ENCODE measurements at places on chromosomes 1 and 21.

GRCh38 chr1:43309405-43310025 is 8.7 kb downstream of the TIE1 start:
- DNase-seq: no peak

GRCh38 chr21:46048926-46049889 is 48.7 kb upstream of the COL6A2 start:
- DNase-seq: no peak

DNA sequence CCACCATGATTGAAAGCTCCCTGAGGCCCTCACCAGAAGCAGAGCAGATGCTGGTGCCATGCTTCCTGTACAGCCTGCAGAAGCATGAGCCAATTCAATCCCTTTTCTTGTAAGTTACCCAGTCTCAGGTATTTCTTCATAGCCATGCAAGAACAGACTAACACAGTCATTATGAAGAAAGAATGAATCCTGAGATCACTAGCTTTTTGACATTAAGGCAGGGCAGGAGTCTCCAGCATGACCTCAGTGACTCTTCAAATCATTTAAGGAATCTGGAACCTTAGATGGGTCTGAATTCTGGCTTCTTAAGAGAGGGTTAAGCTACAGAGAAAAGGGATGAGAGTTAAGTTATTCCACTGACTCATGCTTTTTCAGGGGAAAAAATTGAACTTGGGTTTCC is 79.0 kb downstream of the PTPN14 start:
- no peak for DNase-seq

DNA sequence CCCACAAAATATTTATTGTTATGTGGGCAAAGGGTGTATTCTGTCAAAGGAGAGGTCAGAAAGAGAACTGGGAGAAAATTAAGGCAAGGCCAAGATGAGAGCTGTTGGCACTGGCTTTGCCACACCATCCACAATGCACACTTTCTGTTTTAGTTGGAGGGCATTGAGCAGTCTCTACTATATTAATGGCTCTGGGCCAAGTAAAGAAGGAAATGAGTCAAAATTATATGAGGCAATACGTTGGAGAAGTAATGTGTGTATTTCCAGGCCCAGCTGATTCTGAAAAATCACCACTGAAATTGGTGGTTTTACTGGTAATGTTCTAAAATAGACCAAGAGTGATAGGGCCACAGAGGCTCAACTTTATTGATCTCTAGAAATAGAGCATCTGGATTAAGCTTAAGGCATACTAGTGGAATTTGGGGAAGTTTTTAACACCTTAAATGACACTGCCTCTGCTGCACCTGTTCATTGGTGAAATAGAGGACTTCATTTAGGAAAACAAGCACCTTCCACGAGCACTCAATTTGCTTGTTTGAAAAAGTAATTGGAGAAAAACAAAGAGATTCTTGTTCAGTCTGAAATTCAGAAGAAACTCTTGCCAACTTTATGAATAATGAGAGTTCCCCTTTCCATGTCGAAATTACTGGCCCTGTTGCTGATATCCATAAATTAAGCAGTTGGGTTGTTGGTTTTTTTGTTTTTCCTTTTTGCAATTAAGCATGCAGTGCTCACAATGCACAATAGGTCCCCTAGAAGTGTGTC is 424.9 kb downstream of the ADGRL2 start:
- DNase-seq: peak; percentile 88

GRCh38 chr1:158203693-158204457 is 23.2 kb downstream of the CD1D start:
- DNase-seq: peak; percentile 81

DNA sequence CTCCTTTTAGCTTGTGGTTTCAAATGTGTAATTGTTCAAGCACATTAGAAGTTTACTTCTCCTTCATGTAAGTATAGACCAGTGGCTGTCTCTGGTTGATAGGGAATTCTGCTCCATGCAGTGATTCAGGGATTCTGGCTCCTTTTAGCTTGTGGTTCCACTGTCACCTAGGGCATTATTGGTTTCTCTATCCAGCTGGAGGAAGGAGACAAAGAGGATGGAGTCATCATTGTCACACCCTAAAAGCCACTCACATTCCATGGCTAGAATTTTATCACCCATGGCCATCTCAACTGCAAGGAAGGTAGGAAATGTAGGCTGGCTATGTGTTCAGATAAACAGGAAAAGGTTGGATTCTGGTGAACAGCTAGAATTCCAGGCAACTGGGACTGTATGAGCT is 131.2 kb downstream of the URB2 start:
- DNase-seq: no peak

GRCh38 chr1:234342774-234343173 is 30.5 kb upstream of the COA6 start:
- no peak for DNase-seq

DNA sequence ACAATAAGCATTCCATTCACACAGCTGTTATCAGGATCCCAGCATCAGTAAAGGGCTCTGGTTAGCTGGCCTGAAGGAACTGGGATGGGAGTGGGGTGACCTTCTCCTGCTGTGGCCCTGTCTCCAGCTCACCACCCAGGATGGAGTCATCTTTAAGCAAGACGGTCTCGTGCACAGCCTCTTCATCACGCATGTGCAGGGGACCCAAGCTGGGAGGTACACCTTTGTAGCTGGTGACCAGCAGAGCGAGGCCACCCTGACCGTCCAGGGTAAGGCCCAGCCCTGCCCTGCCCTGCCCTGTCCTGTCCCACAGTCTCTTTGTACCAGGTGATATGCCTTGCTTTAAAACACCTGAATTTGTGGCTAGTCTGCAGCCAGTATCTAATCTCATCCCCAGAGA is 24.3 kb downstream of the IGFN1 start:
- DNase-seq: no peak

GRCh38 chr1:11013160-11013531 is 692 bp downstream of the TARDBP start:
- no peak for DNase-seq

GRCh38 chr1:165942062-165942461 is 114.6 kb downstream of the UCK2 start:
- no peak for DNase-seq

DNA sequence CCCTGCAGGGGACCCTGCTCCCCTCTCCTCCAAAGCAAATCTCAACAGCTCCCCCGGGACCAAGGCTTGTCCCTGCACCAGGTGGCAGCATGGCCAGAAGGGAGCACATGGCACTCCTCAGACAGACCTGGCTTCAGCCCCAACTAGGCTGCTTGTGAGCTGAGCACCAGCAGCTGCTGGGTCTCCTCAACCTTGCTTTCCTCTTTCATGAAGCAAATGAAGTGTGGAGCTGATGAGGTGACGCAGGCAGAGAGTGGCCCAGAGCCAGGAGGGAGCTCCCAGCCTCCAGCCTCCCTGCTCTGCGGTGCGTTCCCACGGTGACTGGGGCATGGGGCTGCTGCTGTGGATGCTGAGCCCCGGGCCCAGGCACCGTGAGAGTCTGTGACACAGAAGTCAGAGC is 34.0 kb downstream of the MEGF6 start:
- no peak for DNase-seq

DNA sequence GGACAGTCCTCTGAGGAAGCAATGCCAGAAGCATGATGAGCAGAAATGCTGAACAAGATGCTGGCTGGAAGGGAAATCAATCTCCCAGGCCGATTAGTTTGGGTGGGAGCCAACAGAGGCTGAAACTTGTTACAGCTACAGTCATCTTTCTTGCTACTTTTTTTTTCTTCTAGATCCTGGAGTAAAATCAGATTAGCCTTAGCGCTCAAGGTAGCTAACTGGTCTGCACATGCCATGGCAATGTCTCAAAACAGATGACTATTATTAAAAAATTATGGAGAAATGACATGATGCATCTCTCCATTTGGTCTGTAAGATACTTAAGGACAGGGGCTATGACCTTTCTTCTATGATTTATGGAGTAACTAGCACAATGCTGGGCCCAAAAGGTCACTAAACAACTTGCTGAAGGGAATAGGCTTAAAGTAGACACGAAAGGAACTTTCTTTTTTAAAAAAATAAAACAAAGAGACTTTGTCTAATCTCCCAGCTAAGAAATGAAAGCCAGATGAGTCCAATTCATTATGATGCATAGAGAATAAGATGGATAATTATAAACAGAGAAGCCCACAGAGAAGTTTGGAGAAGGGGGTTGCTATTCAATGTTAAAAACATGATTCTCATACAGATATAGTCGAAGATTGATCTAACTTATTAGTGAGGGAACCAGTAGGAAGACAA is 42.5 kb downstream of the UTP25 start:
- DNase-seq: no peak

GRCh38 chr21:30582870-30583269 is 7.3 kb downstream of the KRTAP22-2 start:
- no peak for DNase-seq

GRCh38 chr21:41066086-41066938 is 101.6 kb upstream of the BACE2 start:
- DNase-seq: no peak

DNA sequence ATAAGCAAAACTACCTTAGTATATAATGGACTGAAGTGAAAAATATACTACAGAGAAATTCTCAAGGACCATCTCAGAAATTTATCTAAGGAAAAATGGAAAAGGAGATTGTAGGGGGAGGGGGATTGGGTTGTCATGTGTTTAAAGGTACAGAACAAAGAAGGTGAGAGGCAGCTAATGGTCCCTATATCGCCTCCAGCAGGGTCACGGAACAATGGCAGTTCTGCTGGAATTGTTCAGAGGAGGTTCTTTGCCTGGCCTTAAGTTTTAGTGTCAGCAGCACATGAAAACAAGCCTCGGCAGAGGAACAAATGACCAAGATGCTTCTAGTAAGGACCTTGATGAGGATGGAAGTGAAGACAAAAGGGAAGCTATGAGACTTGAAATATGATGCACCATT is 42.0 kb upstream of the RGS2 start:
- DNase-seq: no peak

DNA sequence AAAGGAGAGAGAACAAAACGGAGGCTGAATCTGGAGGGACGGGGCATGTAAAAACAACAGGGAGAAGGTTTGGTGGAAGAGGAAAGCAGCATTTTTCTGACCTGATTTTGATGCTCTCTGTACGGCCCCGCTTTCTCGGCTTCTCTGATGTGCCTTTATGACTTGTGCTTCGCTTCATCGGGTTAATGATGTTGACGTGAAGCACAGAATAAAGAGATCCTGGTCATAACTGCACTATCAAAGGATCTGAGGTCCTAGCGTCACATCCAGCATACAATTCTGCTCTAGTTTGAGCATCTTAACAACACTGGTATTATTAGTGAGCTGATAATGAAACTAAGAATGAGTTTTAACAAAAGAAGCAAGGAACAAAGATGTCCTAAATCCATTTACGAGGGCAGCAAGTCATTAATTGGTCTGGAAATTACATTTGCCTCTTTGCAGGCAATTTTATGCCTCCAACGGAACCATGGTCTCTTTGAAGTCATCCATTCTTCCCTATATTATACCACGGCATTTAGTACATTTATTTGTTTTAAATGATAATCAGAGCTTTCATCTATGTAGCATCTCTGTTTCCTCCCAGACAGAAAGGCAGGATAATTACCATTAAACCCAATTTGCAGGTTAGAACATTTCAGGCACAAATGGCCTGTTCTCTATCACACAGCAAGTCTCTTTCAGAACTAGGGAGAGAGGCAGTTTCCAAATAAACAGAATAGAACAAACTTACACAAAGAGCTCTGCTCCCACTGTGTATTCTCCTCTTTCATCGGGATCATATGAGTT is 45.3 kb upstream of the B3GALNT2 start:
- no peak for DNase-seq

GRCh38 chr1:12407050-12407961 is 177.5 kb downstream of the VPS13D start:
- peak; percentile 21 for DNase-seq

DNA sequence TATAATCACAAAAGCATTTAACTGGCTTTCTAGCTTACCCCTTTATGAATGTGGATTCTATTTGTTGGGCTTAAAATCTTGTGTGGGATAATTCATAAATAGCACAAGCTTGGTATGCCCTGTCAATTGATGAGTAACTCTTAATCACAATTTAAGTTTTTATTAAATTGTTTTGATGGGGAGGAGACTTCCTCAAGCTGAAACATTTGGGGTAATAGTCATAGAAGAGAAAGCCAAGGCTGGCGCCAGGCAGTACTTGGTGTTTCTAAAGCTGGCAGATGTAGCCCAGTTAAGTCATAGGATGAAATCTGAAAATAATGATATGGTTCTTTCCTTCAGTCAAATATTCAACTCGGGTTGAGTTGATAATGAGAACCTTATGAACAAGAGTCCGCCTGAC is 167.2 kb downstream of the FMN2 start:
- no peak for DNase-seq

Data from inflammatory macrophage treated with lipopolysaccharide for 1 hour (primary cell).